NCI-H226 (cell line): ENCODE measurements at places on chromosomes 4 and X.
A peak's percentile ranks its signal among the peaks of the same experiment; 100 is the strongest.

DNA sequence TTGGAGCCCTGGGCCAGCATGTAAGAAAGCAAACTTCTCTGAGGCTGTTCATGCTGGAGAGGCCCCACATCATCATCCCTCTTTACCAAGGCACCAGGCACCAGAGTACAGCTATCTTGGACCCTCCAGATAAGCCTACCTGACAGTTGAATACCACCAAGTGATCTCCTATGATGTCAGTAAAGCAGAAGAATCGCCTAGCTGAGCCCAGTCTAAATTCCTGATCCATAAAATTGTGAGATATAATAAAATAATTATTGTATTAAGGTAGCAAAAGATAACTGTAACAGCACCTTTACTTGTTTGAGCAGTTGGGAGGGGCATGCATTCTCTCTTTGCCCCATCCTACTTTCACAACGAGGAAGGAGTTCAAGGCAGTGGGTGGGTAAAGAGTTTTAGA lies 2.9 kb upstream of the UCP1 start:
- DNase-seq = no peak

DNA sequence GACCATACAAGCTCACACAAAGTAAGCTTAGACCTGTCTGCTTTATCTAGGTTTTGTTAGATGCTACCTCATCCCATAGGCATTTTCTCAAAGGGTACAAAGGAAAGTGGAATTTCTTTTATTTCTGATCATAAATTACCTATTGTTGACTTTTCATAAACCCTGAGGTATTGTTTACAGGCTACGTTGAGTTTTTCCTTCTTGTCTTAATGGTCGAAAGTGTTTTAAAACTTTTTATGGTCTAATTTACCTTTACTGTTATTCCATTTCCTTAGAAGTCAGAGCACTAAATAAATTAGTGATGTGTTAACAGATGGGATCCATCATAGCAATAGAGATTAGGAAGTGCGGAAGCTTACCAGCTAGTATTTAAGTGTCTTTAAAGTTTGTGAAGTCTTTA lies 159.2 kb upstream of the GABRA2 start:
- DNase-seq = no peak

- peak; percentile 86 for DNase-seq
Observed at GRCh38 chr4:153223930-153224329, 19.7 kb downstream of the TRIM2 start.

GRCh38 chrX:74536832-74537371 lies 77.5 kb downstream of the RLIM start:
- DNase-seq = peak; percentile 45

GRCh38 chrX:55240788-55241340 lies 20.7 kb downstream of the PAGE5 start:
- no peak for DNase-seq

GRCh38 chr4:139389991-139390390 lies 63.9 kb upstream of the RAB33B start:
- no peak for DNase-seq

- no peak for DNase-seq
Observed at GRCh38 chrX:102138064-102138463, 4.2 kb downstream of the TCEAL6 start.

DNA sequence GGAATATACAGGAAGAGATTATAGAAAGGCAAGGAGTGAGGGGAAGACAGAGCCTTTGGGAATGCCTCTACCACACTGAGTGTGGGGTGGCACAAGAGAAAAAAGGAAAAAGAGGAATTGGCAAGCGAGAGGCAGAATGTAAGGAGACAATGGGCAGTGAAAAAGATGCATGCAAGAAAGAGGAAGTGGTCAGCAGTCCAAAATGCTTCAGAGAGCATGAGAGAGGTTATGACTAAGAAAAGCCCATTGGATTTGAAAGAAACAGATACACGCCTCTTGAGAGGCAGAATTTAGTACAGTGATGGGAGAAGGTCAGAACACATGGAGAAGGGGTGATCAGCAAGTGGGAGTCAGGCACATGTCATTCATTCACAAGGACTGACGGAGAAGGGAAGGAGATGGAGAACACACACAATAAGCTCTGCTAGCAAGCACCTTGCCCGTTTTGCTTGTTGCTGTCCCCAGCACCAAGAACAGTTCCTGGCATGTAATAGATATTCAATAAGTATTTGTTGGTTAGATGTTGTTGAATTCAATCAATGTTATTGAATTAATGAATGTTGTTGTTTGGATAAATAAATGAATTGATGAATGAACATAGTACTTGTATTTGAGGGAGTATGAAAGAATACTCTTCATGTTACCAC lies 6.3 kb downstream of the DCHS2 start:
- DNase-seq = no peak

DNA sequence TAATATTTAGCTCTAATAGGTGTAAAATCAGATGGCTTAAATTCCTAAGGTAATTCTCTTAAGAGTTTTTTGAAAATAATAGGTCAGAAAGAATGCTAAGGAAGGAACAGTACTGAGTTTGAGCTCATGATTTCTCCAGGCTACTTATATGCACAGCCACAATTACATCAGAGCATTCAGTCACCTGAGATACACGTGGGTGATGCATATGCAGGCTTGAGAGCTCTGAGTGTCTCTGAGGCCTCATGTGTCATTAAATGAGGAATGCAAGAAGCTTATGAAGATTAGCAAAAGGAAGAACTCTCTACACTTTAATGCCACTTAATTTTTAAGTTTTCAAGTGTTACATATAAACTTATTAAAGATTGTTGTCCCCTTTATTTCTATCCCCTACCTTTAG lies 124.0 kb upstream of the STIM2 start:
- DNase-seq = peak; percentile 9

DNA sequence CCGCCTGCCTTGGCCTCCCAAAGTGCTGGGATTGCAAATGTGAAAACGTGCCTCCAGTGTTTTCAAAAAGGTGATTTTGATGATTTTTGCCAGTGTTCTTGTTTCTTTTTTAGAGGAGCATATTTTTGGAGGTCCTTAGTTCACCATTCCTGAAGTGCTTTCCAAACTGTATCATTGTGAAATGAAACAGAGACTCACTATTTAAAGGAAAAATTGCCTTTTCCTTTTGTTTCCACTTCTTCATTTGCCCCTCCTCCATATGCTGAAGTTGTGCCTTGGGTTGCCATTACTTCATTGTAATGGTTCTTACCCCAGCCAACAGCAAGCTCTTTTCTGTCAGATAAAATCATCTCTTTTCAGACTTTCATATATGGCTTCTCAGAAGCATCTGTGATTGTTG lies 164.4 kb downstream of the FNIP2 start:
- no peak for DNase-seq

DNA sequence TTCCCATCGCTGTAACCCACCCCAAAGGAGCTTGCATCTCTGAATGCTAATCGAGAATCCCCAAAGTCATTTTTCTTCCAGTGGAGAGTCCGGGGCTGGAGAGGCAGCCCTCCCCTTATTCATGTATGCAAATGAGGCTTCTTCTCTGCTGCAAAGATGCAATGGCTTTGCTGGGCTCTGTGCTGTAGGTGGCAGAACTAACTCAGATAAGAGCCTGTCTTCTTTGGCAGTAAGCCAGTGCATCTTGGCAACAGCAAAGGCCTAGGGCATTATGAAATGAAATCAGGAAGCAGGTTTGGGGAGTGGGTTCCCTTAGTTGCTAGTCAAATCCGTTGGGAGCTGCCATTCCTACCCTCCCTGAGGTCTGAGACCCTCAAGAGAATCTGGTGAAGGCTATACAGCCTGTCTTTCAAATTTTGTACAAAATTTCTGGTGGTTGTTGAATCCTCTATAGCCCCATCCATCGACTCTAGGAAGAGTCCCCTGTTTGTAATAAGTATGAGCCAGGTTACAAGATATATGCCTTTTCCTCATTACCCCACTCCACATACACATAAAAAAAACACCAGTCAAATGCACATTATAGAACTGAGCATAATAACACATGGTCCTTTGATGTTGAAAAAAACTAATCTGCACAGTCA lies 290.6 kb upstream of the TAPT1 start:
- DNase-seq = peak; percentile 61

DNA sequence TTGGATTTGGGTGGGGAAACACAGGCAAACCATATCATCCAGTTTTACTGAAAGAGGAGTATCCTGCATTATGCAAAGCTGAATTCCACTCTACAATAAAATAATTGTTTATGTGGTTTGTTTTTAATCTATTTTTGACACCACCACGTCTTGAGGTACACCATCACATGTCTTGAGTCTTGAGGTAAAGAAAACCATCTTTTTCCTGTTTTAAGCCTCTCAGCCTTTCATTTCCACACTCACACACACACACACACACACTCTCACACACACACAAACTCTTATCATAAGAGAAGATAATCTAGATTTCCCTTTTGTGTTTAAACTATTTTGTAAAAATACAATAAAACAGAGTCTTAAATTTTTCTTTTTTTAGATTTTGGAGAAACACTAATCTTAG lies 32.0 kb downstream of the SPIN3 start:
- no peak for DNase-seq

DNA sequence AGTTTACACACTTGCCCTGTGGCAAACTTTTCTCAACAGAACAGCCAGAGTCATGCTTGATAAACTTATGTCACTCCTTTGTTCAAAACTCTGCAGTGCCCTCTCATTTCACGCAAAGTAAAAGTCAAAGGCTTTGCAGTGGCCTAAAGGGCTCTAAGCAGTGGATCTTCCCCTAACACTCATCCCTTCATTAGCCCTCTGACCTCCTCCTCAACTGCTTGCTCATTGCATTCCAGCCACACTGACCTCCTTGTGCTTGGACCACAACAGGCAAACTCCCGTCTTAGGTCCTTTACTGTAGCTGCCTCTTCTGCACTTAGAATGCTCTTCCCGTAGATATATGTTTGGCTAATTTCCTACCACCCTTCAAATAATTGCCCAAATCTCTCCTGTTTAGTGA lies 5.6 kb downstream of the PRDM5 start:
- no peak for DNase-seq

GRCh38 chr4:26388671-26389070 lies 67.9 kb downstream of the RBPJ start:
- DNase-seq = no peak

GRCh38 chrX:21354725-21355124 lies 19.5 kb upstream of the CNKSR2 start:
- no peak for DNase-seq

DNA sequence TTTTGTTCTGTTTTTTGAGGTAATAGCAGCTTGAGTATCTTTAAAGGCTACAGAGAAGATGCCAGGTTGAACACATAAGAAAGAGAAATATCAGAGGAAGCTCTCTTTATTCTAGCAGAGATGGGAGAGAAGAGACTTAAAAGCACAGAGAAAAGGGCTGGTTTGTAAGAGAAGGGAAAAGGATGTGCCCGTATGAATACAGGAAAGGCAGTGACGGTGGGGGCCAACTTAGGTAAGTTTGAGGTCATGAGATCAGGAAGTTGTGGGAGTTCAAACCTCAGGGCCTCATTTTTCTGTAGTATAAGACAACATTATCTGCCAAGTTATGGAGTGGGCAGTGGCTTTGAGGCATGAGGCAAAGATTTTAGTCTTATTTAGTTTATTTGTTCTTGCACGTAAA lies 121.3 kb upstream of the S100G start:
- no peak for DNase-seq

GRCh38 chr4:108829966-108830492 lies 67.2 kb upstream of the ETNPPL start:
- DNase-seq = peak; percentile 19

- peak; percentile 42 for DNase-seq
Observed at GRCh38 chrX:140274811-140275525, 229.9 kb downstream of the SOX3 start.

DNA sequence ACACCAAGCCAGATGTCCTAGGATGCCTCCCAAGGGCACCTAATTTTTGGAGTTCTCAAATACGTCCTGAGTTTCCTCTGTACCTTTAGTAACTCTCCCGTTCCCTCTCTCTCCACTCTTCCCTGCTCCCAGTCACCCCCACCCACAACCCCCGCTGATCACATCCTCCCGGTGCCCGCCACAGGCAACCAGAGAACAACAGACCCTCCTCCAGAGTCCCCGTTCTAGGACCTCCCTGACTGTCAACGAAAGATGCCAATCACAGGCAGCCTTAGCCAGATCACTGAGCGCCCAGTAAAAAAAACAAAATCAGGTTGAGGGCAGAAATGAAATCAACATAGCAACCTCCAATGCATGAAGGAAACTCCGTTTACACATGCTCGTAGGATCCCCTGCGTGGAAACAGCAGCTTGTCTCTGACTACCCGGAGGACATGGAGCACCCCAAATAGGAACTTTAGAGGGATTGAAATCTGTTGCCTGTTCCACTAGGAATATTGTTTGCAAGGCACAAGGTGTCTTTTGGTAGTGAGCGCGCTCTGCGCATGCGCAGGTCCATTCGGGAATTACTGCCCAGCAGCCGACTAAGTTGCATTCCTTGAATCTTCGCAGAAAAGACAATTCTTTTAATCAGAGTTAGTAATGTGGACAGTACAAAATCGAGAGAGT lies at the start of gene GABRB1:
GABRB1 (plus strand) TSS at position 557 of the 668 bp plus-strand sequence.
- peak; percentile 25 for DNase-seq

GRCh38 chrX:78957768-78958130 lies 12.6 kb downstream of the P2RY10 start:
- DNase-seq = no peak

DNA sequence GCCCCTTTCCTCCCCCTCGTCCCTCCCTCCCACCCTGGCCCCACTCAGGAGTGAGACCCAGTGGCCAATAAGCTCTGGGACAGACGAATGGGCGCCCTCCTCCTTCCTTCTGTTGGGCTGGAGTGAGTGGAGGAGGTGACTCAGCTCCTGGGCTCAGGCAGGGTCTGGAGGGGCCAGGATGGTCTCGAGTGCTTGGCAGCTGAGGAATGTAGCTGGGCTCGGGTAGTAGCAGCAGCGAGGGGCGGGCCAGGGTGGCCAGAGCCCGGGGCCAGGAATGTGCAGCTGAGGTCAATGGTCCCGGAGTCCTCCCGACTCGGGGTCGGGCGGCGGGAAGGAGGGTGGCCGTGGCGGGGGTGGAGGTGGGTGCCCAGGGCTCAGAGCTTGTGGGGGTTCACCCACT lies 15.0 kb downstream of the G6PD start:
- DNase-seq = peak; percentile 71

DNA sequence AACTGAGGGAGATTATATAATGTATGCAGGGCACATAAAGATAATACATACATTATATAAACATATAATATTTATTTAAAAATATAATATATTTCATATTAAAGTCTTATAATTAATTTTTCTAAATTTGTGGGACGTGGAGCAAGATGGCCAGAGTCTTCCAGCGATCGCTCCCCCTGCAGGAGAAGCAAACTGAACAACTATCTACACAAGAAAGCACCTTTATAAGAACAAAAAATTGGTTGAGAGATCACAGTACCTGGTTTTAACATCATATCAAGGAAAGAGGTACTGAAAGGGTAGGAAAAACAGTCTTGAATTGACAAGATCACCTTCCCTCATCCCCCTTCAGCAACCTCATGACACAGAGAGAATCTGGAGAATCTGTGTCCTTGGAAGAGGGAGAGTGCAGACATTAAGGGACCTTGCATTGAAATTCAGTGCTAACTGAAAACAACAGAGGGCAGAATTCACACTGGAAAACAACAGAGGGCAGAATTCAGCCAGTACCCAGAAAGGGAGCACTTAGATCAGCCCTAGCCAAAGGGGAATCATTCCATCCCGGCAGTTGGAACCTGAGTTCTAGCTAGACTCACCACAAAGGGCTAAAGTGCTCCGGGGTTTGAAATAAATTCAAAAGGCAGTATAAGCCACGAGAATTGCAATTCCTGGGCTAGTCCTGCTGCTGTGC lies 262.5 kb upstream of the NDST3 start:
- DNase-seq = peak; percentile 13
